ENCODE measurements at places on chromosomes 13 and 19.

DNA sequence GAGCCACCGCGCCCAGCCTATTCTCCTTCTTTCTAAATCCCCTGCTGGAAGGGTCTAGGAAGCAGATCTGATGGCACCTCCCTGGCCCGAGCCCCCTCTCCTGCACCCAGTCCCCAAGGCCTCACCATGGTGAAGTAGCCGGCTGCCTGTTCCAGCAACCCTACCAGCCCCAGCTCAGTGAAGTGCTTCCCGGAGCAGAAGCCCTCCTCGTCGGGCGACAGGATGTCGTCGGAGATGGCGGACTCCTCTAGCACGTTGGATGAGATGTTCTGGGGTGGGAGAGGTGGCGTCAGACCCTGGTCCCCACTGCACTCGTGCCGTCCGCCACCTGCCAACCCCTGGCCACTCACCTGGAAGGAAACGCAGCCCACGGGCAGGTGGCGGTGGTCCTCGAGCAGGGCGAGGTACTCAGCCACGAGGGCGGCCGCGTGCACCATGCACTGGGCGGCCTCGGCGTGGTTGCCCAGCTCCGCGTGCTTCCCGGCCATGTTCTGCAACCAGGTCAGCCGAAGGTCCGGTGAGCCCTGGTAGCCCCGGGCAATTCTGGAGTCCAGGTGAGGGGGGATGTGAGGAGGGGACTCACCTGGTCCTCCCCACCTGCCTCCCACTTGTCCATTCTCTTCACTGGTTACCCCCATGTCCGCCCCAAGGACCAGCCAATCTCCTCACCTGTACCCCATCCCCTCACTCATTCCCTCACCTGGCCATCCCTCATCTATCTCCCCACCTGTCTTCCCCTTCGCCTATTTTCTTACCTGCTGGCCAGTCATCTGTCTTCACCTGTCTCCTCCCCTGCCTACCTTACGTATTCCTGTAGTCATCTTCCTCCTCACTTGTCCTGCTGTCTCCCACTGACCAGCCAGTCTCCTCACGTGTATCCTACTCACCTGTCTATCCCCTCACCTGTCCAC is 11.5 kb upstream of the KANK2 start:
- DNase-seq, result no peak

DNA sequence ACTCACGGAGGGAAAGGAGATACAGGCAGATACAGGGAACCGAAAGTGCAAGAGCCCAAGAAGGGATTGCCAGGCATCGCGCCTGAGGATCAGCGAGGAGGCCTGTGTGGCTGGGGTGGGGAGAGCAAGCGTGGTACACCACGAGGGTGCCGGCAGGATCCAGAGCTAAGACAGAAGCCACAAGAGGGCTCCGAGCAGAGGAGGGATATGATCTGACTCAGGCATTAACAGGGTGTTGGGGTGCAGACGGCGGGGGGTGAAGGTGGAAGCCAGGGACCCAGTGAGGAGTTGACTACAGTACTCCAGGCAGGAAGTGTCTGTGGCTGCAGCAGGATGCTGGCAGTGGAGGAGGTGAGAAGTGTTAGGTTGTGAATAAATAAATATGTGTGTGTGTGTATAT is 5.4 kb upstream of the PPP1R37 start:
- no peak for DNase-seq

GRCh38 chr19:18112989-18113478 is 15.5 kb downstream of the MAST3 start:
- peak; percentile 32 for DNase-seq

GRCh38 chr13:30043631-30043925 is 193.2 kb upstream of the UBL3 start:
- no peak for DNase-seq

DNA sequence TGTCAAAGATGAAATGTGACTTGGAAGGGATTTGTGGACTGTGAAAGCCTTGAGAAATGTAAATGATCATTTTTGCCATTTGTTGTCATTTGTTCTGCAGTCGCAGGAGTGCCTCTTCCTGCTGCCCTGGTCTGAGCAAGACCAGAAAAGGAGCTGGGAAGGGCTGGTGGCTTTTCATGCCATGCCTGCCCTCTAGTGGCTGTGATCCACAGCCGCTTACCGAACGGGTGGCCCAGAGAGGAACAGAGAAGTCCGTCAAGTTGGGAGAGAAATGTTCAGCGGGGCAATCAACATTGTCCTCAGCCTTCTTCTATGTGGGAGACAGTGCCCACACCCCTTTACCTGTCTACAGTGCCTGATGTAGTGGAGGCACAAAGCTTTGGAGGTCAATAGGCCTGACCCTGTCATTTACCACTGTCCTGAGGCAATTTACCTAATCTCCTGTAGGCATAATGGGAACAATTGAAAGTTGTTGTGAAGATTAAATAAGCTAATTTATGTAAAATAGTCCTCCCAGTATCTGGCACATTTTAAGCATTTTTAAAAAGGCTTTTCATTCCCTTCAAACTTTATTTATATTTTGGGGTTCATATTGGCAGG is 224.5 kb downstream of the B3GLCT start:
- peak; percentile 36 for DNase-seq

GRCh38 chr19:45428384-45429231 is 4.9 kb upstream of the ERCC1 start:
- no peak for DNase-seq

- no peak for DNase-seq
Measured at GRCh38 chr19:800360-801029, 3.2 kb downstream of the PTBP1 start.

DNA sequence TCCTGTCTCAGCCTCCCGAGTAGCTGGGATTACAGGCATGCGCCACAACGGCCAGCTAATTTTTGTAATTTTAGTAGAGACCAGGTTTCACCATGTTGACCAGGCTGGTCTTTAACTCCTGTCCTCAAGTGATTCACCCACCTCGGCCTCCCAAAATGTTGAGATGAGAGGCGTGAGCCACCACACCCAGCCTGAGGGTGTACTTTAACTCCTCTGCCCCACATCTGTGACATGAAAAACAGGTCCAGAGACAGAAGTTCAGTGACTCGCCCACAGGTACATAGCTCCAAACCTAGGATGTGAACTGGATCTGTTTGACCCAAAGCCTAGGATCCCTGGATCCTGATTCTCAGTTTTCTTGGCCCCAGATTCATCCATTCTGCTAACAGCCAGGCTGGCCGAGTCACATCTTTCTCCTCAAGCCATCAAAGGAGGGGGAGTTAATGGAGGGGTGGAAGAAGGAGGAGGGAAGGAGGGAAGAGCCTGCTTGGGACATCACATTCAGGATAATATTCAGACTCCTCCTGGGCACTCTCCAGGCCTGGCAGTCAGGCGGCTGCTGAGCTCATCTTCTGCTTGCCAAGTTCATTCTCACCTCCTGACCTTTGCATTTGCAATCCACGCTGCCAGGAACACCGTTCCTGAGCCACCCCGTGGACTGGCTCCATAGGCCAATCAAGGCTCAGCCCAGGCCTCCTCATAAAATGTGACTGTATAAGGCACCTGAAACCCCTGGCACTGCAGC is 3.1 kb downstream of the SPC24 start:
- no peak for DNase-seq

DNA sequence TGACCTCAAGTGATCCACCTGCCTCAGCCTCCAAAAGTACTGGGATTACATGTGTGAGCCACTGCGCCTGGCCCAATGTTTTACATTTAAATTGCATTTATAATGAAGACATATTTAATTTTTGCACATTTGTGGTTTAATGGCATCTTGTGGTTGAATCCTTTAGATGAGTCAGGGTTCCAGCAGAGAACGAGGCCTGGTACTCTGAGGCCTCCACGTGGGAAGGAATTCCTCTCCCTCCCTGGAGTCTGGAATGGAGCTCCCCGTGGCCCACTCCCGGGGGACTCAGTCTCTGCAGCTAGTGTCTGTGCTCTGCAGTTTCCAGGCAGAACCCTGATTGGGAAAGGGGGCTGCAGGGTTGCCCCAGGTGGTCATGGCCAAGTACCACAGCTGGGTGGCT is 24.2 kb downstream of the ZFR2 start:
- DNase-seq, result no peak

DNA sequence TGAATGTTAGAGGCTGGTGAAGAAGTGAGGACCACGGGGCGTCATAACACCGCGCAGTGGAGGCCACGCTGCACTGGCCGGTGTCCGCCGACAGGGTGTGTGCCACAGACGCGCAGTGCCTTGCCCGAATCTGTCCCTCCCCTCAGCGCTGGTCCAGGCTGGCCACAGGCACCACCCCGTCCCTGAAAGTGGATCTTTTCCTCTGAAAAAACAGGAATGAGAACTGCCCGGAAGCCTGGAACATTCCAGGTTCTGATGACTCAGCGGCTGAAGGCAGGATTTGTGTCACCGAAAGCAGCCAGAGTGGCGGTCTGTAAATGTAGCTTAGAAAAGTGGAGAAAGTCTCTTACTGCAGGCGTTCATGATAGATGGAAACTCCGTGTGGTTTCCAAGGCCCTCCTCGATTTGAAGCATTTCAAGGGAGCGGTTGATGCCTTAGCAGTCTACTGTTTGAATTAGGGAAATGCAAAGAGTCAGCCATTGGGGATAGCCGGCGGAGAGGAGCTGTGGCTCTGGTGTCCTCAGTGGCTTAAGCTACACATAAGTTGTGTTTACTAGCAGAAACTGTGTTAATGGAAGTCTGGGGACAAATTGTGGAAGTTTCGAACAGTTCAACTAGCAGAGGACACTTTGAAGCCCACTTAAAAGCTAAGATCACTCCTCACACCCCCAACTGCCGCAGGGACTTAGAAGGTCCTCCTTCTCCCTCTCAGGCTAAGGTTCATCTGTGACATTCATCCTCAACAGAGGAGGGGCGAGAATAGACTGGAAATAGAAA is 70.8 kb downstream of the NUFIP1 start:
- DNase-seq, result peak; percentile 86

- DNase-seq, result no peak
Measured at GRCh38 chr13:40124633-40125015, 469.2 kb downstream of the COG6 start.
